ENCODE measurements at places on chromosomes 4 and X.

- DNase-seq: no peak
These were observed 61.8 kb downstream of the ELF2 start for GRCh38 chr4:139115226-139115625.

GRCh38 chr4:85776579-85776978 lies 301.6 kb downstream of the ARHGAP24 start:
- no peak for DNase-seq

GRCh38 chrX:17922303-17922702 lies 61.2 kb upstream of the RAI2 start:
- no peak for DNase-seq

GRCh38 chr4:184416913-184417734 lies 57.2 kb downstream of the IRF2 start:
- no peak for DNase-seq

- DNase-seq: no peak
These were observed 59.3 kb downstream of the MSN start for GRCh38 chrX:65726715-65727114.

DNA sequence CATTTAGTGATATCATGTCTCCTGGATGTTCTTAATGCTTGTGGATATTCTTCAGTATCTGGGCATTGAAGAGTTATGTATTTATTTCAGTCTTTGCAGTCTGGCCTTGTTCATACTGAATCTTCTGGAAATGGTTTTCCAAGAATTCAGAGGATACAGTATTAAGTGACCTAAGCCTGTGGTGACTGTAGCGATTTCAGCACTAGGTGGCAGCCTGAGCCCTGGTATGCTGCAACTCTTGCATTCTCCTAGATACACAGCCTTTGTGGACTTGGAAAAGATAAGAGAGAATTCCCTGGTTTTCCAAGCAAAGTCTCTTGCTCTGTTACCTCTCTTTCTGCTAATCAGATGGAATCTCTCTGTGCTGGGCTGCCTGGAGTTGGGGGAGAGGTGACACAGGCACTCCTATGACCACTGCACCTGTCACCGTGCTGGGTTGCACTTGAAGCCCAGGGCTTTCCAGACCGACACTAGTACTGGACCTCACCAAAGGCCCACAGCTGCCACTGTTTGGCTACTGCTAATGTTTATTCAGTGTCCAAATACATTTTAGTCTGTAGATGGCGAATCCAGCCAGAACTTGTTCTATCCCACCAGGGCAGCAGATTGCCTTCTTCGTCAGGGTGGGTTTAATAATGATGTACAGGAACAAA lies 19.3 kb upstream of the SPIN2A start:
- DNase-seq: no peak

- DNase-seq: no peak
These were observed 23.2 kb upstream of the RASL11B start for GRCh38 chr4:52838729-52839586.

GRCh38 chrX:134636851-134637250 lies 21.4 kb downstream of the PLAC1 start:
- no peak for DNase-seq

DNA sequence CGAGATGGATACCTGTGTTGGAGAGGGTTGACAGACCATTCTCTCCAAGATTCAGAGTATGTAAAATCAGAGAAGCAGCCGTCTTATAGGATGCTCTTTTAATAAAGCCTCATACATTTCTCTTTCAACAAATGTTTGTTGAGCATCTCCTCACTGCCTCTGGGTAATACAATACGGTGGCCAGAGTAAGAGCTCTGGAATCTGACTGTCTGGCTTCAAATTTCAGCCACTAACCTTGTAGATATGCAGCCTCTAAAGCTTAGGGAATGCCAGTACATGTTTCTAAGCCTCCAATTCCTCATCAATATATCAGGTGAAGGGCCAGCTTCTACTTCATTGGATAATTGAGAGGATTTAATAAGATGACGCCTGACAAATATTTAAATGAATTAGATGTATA lies 61.3 kb downstream of the CLNK start:
- DNase-seq: no peak

DNA sequence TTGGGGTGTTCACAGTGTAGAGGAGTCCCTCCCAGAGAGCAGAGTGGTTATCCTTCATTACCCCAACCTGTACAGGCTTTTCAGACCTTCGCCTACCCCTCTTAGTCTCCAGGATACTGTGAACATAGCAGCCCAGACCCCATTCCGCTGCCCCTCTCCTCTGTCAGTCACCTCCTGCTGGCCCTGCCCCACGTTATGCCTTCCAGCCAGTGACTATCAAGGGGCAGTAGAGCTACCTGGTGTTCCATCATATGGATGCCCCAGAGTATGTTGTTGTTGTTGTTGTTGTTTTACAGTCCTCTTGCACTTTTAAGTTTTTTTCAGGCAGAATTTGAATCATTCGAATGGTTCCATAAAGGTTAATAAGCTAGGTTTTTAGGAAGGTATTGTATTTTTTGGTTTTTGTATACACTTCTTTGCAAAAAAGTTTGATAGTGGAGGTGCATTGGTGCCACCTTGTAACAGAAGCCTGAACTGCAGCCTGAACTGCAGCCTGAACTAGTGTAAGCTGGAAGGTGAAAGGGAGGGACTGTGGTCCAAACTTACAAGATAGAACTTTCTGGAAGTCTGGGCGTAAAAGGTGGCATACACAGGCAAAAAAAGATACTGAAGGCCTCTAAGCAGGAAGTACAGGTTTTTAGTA lies 101.4 kb upstream of the RAB40AL start:
- DNase-seq: no peak

GRCh38 chrX:68045008-68045577 lies 388.2 kb downstream of the OPHN1 start:
- DNase-seq: no peak

DNA sequence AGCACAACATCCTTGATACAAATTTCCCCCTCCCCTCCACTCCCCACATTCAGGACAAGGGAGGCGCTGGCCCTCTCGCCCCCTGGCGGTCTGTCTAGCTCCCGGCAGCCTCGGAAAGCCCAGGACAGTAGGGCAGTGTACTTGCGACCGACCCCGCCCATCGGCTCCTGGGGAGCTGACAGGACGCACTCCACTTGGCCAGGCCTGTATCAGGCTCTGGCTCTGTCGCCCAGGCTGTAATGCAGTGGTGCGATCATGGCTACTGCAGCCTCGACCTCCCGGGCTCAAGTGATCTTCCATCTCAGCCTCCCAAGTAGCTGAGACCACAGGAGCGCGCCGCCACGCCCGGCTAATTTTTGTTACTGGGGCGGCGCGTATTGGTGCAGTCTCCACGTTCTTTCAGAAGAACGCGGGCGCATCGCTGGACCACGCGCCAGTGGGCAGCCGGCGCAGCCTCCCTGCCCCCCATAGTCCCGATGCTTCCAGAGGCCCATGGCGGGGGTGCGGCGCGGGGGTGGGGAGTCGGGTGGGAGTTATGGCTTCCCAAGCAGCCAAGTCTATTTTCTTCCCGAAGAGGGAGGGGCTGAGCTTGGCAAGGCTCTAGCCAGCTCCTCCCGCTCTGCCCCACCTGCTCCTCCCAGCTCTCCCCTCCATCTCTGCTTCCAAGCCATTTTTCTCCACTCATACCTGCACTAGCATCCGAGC lies 7.8 kb upstream of the AKAP14 start:
- no peak for DNase-seq

- no peak for DNase-seq
These were observed 45.7 kb downstream of the MANBA start for GRCh38 chr4:102715057-102715456.

- DNase-seq: no peak
These were observed 1130.3 kb downstream of the RAPGEF2 start for GRCh38 chr4:160233141-160233540.

GRCh38 chrX:40248822-40249221 lies 151.1 kb upstream of the BCOR start:
- DNase-seq: no peak

GRCh38 chr4:153676984-153677383 lies 7.1 kb upstream of the TLR2 start:
- DNase-seq: no peak

DNA sequence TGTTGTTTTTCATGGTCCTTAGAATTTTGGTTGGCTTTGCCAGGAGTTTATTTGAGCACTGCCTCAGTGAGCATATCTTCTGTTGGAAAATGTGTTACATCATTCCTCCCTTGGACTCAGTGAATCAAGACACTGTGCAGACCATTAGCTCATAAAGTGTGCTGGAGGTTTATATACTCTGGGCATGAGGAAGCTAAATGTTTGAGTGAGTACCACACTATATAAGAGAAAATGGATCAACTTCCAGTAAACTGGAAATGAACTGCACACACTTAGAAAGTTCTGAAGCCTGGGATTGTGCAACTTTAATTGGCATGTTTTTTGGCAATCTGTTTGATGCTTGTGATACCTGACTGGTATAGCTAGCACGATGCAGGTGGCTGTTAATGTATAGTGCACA lies 75.9 kb downstream of the LIMCH1 start:
- DNase-seq: no peak

DNA sequence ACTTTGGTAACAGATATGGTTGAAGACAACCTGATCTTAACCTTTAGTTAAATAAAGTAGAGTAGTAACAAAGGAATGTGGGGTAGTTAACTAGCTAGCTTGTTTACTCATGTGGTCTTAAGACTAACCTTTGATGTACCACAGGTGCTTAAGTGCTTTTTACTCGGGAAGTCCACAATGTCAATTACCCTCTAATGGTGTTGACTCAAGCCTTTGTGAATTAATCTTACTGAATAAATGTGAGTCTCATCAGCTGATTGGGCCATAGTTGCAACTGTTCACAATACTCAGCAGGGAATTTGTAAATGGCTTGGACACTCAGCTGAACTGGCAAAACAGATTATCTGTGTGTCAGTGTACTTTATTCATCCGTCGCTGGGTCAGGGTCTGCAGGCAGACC lies 119.0 kb upstream of the UGT8 start:
- DNase-seq: no peak

DNA sequence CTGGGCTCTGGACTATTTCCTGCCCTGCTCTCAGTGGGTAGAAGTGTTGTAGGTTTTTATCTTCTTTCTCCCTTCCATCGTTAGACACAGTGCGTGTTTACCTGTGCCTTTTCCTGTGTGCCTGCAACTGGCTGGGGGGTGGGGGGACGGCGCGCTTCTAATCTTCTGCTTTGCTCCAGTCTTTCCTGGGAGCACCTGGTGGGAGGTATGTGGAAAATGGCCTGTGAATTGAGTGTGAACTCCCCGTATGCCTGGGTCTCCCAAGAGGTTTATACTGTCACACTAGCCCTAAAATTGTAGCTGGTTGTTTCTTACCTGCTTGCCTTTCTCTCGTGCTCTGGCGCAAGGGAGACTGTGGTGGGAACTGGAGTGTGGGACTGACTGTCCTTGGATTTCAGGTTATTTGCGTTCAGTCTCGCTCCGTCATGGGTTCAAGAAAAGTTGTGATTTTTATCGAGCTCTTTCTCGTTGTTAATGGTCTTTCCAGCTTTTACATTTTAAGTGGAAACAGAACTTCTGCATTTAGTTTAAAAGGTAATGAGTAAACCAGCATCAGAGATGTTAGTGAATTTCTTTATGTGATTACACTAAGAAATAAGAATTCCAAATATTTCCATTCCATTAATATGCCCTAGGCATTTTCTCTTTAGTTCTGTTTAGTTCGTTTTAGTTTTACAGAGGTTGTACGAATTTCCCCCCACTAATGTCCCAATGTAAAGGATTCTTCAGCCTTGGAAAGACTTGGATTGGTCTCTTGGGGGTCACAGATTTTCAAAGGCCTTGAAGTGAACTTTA lies 15.3 kb downstream of the MRPL1 start:
- DNase-seq: no peak

GRCh38 chr4:133152831-133153481 lies 3.9 kb downstream of the PCDH10 start:
- DNase-seq: no peak

- no peak for DNase-seq
These were observed 892.4 kb upstream of the TENM3 start for GRCh38 chr4:181350615-181351415.

GRCh38 chr4:68369142-68369805 lies 19.4 kb upstream of the YTHDC1 start:
- DNase-seq: no peak

DNA sequence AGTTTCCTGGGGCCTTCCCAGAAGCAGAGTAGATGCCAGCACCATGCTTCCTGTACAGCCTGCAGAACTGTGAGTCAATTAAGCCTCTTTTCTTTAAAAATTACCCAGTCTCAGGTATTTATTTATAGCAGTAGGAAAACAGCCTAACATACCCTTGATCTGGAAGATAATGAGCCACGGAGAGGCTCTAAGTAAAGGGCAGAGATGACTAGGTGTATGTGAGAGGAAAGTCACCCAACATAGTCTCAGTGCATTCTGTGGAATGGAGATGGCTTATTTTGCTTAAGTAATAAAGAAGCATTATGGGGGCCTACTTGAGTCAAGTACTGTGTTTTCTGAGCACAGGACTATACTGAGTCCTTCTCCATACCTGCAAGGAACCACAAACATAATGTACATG lies 199.5 kb downstream of the CPEB2 start:
- no peak for DNase-seq

GRCh38 chrX:9670136-9670814 lies 95.4 kb downstream of the GPR143 start:
- DNase-seq: peak; percentile 82

GRCh38 chrX:23621621-23622265 lies 45.5 kb upstream of the PRDX4 start:
- DNase-seq: no peak

DNA sequence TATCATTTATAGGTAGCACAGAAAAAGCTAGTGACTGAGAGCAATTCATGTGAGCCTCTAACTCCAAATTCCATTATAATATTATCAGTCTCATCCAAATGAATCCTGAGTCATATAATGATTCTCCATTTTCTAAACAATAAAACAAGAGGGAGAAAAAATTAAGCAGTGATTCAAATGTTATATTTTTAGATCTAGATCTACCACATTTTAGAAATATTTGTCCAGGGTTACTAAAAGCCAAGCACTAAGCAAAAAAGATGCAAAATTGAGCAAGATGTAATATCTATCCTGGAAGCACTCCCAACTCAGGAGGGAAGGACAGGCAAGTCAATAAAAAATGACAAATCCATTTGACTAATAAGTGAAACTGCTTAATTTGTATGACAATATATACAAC lies 172.8 kb downstream of the FBXW7 start:
- no peak for DNase-seq

DNA sequence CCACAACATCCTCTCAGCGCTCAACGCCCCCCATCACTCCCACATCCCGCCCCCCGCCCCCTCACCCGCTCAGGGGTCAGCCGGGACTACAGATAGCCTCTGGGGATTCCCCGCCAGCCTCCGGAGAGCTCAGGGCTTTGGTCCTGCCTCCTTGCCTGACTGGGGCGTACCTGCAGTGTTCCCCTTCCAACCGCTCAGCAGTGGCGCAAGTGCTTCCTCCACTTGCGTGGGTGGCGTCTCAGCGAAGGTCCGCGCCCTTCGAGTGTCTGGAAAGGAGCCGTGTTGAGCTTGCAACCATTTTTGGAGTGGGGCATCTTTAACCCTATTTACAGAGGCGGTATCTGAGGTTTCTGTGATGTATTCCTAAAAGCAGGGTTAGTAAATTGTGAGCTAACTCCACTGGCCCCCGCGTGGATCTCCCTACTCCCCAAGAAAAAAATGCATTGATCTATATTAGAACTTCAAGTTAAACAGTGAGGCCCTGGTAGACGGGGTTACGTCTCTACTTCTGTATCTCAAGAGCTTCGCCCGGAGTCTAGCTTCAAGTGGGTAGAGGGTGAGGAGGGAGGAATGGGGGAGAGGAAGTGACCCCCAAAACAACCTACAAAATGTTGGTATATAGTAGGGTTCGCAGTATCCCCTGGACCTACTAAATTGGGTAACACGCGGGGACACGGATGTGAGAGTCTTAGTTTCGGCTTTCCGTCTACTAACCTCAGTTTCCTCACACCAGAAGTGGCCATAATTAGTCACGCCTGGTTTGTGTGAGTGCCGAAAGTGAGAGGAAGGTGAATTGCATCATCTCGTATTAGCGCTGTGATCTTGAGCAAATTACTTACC lies 16.1 kb downstream of the NKX3-2 start:
- DNase-seq: no peak
